ENCODE measurements at places on chromosomes 11 and 22.

GRCh38 chr11:26134053-26134452 is 197.9 kb upstream of the ANO3 start:
- no peak for DNase-seq

GRCh38 chr11:128727796-128728431 is 34.0 kb downstream of the FLI1 start:
- DNase-seq, result no peak

- DNase-seq, result no peak
These were observed 103.0 kb downstream of the KCNQ1 start for GRCh38 chr11:2547806-2548205.

DNA sequence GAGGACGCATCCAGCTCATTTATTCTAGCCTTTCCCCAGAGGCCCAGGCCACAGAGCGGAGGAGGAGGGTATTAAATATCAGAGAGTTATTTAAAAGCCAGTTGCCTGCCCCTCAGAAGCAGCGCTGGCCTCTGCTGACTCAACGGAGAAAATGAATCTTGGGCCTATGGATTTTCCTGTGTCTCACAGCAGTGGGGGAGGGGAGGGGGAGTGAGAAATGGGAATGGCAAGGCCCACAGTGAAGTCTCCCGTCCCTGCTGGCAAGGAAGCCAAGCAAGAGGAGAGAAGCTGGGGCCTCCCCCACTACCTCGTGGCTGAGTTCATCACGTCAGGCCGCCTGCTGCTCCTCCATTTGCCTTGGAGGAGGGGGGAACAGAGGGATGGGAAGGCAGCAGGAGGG is 4.5 kb upstream of the TPBGL start:
- no peak for DNase-seq
